HuH-7 (cell line): ENCODE measurements at places on chromosomes 5 and 9.

GRCh38 chr9:93317495-93318094 is 133.7 kb downstream of the WNK2 start:
- no peak for DNase-seq

DNA sequence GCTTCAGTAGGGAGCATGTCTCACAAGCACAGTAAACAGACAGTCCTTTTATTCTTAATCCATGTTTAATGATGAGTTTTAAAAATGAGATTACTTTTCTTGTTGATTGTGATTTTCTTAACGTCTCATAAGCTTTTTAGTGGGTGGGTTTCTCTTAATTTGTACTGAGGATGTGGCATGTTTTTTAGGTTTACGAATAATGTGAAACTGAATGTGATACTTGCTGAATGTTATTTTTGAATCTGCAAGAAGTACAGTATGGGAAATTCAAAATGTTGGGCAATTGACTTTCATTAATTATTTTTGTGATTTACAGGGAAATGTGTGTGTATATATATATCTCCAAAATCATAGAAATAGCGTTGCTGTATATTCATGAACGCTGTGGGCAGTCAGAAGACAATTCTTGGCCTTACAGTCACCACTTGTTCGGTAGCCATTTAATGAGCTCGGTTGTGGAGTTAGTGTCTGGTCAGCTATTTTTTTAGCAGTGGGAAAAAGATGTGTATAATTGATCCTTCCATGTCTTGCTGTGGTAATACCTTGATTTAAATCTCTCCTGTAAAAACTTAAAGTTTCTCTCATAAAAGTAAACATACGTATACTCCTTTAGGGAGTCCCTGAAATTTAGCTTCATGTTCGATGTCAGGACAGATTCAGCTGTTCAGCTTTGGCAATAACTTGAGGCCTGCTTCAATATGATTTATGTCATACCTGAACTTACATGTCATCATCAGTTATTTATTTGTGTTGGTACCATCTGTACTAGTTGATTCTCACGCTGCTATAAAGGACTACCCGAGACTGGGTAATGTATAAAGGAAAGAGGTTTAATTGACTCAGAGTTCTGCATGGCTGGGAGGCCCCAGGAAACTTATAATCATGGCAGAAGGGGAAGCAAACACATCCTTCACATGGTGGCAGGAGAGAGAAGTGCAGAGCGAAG is 15.0 kb downstream of the ICE1 start:
- DNase-seq, result no peak

DNA sequence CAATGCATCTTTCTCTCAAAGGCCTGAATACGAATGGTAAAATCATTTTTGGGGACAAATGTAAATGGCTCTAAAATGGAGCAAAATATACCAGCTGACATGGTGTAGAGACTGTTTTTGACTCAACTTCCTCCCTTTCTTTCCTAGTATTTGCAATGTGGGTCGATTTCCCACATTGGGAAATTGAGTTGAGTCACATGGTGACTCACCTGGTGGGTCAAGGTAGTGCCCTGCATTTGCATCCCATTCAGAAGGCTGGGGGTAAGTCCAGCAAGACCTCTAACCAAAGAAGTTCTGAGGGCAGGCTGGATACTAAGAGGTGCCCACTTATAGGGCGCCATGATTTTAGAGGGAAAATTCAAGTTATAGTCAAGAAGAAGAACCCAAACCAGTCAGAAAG is 179.6 kb upstream of the MPDZ start:
- no peak for DNase-seq

DNA sequence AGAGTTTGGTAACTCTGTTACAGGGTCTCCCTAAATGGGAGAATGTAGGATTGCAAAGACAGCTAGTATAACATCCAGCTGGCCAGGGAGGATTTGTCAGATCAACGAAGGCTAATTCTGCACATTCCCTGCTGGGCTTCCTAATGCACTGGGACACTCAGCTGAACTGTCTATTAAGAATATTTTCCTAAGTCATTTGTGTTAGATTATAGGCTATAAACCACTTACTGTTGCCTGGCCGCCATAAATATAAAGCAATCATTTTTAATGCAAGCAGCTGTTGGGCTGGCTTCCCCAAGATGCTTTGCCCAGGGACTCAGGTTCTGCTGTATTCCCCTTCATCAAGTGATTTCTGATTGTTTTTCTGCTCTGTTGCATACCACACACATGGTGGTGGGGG is 35.3 kb upstream of the SLIT3 start:
- DNase-seq, result no peak

DNA sequence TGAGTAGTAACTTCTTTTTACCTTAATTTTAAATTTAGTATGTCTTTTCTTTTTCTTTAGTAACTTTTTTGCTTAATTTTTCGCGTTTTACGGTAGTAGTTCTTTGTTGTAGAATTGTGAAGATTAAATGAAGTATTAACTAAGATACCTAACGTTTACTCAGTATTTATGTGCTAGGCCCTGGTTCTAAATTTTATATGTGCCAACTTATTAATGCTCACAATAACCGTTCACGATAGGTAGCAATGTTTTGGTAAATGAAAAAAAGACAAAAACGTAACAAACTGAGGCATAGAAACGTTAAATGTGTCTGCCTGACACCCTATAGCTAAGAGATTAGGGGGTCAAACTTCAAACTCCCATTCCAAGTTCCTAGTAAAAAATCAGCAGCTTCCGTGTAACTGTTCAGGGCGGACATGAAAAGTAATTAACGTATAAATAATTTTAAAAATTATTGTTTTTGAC is 1.2 kb downstream of the MRPS30 start:
- DNase-seq, result no peak

GRCh38 chr9:128304136-128304970 is 17.9 kb downstream of the TRUB2 start:
- DNase-seq, result no peak

GRCh38 chr9:107239474-107239873 is 43.6 kb upstream of the RAD23B start:
- no peak for DNase-seq

GRCh38 chr9:133037775-133038515 is 7.1 kb downstream of the GTF3C5 start:
- no peak for DNase-seq

DNA sequence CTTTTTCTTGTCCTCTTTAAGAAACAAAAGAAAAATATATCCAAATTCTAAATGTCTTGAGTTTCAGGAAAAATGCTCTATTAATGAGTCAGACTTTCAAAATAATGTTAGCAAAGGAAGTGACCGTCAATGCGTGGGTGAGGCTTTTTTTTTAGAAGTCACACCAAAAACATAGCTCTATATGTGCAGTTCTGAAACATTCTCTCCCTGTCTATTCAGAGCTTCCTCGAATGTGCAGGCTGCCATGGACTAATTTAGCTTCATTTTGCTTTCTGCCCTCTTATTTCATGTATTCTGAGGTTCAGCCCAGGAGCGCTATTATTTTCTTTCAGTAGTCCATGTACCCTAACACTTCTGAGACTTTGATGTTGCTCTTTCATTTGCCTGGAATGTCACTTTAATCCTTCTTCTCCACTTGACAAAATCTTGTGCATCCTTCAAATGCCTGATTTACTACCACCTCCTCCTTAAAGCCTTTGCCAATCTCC is 72.5 kb upstream of the RASA1 start:
- no peak for DNase-seq
